A549 treated with CORT108297 at 1 μM for 4 hours (cell line): ENCODE measurements at places on chromosomes 1 and 21. TPM values are rescaled to one million over a fixed set of nuclear protein-coding genes. Genes with fewer than 3 reads are reported as not detected.

Gene FCER1A
- not detected in 5 replicates for total RNA-seq

Gene SYT11
- total RNA-seq: 1.1 to 1.6 TPM (median 1.3 TPM) in 5 replicates

Gene ACAP3
- total RNA-seq: 10.6 to 21.4 TPM (median 20.6 TPM) in 5 replicates

Gene SPRR3
- total RNA-seq: not detected in 5 replicates

Gene DLGAP3
- 0.24 to 0.42 TPM (median 0.35 TPM) in 5 replicates for total RNA-seq

Gene KCNN3
- 0.02 to 0.10 TPM (median 0.06 TPM) in 5 replicates for total RNA-seq

Gene LRRC3
- total RNA-seq: 1.3 to 2.3 TPM (median 2.1 TPM) in 5 replicates

Gene MCOLN3
- 3.4 to 4.2 TPM (median 3.7 TPM) in 5 replicates for total RNA-seq

Gene GPR3
- 1.4 to 2.3 TPM (median 2.1 TPM) in 5 replicates for total RNA-seq

Gene UMODL1
- not detected in 5 replicates for total RNA-seq

Gene SZRD1
- total RNA-seq: 74.7 to 93.3 TPM (median 91.4 TPM) in 5 replicates

Gene NBL1
- total RNA-seq: 26.7 to 50.5 TPM (median 41.4 TPM) in 5 replicates

Gene OXCT2
- 0.40 to 0.74 TPM (median 0.50 TPM) in 5 replicates for total RNA-seq

Gene SRSF4
- total RNA-seq: 42.9 to 50.4 TPM (median 45.9 TPM) in 5 replicates

Gene FCAMR
- total RNA-seq: not detected in 5 replicates

Gene PAX7
- total RNA-seq: 0.38 to 0.67 TPM (median 0.56 TPM) in 5 replicates

Gene DTL
- total RNA-seq: 19.9 to 25.1 TPM (median 23.4 TPM) in 5 replicates

Gene CFHR3
- 0.10 to 0.24 TPM (median 0.21 TPM) in 5 replicates for total RNA-seq

Gene TMPRSS3
- 0.14 to 0.42 TPM (median 0.19 TPM) in 5 replicates for total RNA-seq

Gene PGBD5
- 0.65 to 0.85 TPM (median 0.70 TPM) in 5 replicates for total RNA-seq

Gene PTCH2
- total RNA-seq: 0.14 to 0.35 TPM (median 0.29 TPM) in 5 replicates

Gene ADGRL4
- total RNA-seq: not detected in 5 replicates

Gene NFYC
- total RNA-seq: 37.0 to 40.6 TPM (median 39.8 TPM) in 5 replicates

Gene FAM151A
- 0.05 TPM in 1 of 5 replicates, not detected in the others for total RNA-seq

Gene GBP6
- not detected in 5 replicates for total RNA-seq

Gene FOXO6
- total RNA-seq: 0.43 to 0.71 TPM (median 0.62 TPM) in 5 replicates

Gene CYYR1
- not detected in 5 replicates for total RNA-seq

Gene UBASH3A
- total RNA-seq: 0.10 to 0.16 TPM (median 0.13 TPM) in 5 replicates

Gene SPAG17
- not detected in 5 replicates for total RNA-seq

Gene KIF21B
- total RNA-seq: 1.5 to 3.3 TPM (median 2.5 TPM) in 5 replicates

Gene S100A5
- 0.70 to 1.1 TPM (median 0.81 TPM) in 5 replicates for total RNA-seq

Gene RAB42
- total RNA-seq: 2.0 to 2.8 TPM (median 2.4 TPM) in 5 replicates

Gene DNM3
- 0.44 to 1.1 TPM (median 0.75 TPM) in 5 replicates for total RNA-seq
